Stimulated activated CD8-positive, alpha-beta memory T cell treated with anti-CD3 and anti-CD28 coated beads, Interleukin-15, amount 100 ng/mL, for 1 hour (primary cell): ENCODE measurements at places on chromosomes 3 and 15.

- no peak for DNase-seq
Measured at GRCh38 chr3:149955449-149955848, 15.2 kb downstream of the PFN2 start.

GRCh38 chr3:185225523-185225922, 28.3 kb downstream of the EHHADH start:
- DNase-seq, result no peak

DNA sequence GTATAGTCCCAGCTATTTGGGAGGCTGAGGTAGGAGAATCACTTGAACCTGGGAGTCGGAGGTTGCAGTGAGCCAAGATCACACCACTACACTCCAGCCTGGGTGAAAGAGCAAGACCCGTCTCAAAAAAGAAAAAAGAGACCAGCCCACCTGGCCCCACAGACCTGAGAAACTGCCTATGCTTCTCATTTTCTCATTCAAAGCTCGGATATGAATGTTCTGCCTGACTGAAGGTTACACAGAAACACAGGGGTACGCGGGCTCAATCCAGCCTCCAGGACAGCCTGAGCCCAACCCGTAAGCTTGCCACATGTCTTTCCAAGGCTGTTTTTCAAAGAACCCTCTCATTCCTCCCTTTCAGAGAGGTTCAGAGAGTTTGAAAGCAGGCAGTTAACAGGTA, 9.7 kb upstream of the LRRC15 start:
- DNase-seq, result no peak

DNA sequence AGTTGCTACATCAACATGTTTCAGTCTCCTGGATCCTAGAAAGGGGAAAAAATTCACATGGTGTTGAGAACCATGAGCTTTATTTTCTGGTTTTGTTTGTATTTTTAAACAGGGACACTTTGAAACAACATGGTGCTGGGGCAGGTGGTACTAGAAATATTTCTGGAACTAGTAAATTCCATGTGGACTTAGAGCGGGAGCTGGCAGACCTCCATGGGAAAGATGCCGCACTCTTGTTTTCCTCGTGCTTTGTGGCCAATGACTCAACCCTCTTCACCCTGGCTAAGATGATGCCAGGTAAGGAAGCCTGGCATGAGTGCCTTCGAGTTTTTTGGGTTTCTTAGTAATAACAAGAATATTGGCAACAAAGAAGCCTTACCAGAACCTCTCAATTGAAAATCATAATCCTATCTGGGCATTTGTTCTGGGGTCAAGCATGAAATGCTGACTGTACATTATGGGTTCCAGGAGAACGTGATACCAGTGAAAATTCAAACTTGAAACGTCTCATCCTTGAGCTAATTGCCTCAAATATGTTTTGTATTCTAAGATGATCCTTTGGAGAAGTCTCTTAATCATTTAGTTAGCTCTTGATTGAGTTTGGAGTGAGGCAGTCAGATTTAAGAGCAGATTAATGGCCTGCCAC, 7.9 kb downstream of the ALAS1 start:
- DNase-seq, result no peak

DNA sequence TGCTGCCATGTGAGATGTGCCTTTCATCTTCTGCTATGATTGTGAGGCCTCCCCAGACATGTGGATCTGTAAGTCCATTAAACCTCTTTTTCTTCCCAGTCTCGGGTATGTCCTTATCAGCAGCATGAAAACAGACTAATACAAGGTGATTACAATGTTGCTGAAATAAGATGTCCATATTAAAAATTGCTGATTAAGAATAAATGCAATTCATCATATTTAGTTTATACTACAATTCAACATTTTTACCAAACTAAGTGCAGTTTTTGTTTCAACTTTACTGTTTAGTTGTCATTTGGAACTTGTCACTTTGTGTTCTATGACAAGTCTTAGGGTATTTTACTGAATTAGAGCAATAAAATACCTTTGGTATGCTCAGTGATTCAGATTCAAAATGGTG, 127.6 kb upstream of the TMCO5A start:
- no peak for DNase-seq

DNA sequence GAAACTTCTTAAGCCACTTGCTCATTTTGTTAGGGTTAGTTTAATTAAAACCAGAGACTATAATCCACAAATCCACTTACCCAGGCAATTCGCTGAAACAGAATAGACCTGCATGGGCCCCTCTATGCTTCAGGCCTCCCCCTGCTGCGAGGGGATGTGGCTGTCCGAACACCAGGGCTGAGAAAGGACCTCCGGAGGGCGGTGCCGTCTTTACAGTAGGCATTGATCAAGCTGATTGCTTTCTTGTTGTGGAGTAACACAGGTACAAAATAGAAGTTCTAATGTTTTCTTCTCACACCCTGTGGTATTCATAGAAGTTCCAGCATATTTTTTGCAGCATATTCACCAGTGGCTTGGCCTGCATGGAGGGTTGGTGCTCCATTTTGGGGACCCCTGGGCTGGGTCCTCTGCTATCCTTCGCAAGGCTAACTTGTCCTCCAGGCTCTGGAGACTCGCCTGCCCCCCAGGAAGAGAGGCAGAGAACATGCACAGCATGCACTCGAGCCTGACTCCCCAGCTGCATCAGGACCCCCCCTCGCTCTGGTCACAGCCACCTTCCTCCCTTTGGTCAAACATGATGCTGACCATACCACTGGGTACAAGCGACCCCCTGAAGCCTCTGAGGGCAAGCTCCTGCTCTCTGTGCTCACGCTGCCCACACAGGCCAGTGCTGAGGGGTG, 55.3 kb downstream of the TPRA1 start:
- no peak for DNase-seq

DNA sequence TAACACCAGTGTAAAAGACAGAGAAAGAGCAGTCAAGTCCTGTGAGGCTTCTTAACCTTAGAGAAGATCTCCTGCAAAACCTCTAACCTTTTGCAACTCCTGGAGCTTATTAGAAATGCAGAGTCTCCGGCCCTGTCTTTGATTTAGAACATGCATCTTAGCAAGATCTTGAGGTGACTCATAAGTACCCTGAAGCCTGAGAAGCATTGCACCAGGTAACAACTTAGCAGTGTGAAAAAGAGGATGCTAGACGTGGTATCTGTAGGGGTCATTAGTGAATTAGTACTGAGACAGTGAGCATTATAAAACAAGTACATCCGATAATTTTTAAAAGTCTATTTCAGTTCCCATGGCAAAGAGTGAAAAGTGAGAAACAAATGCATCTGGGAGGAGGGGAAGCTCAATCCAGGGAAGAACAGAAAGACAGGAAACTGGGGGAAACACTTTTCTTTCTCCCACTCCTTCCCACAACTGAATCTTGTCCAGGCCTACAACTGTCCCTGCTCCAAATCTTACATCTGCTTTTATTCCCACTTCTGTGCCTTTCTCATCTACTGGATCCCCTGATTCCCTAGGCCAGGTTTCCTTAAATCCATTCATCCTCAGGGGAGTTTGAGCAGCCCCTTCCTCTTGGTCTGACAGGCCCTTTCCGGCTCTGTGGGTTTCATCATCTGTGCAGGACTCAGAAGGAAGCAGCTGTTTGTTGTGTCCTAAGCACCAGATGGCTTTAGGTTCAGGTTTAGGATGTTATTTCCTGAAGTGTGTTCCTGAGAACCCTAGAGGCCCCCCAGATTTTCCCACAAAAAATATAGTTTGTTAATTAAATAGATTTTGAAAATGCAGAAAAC, 128.1 kb upstream of the IL12A start:
- no peak for DNase-seq
